IMR-90 (cell line): ENCODE measurements at places on chromosomes 5 and 9. TPM values are rescaled to one million over a fixed set of nuclear protein-coding genes. Genes with fewer than 3 reads are reported as not detected.

DNA sequence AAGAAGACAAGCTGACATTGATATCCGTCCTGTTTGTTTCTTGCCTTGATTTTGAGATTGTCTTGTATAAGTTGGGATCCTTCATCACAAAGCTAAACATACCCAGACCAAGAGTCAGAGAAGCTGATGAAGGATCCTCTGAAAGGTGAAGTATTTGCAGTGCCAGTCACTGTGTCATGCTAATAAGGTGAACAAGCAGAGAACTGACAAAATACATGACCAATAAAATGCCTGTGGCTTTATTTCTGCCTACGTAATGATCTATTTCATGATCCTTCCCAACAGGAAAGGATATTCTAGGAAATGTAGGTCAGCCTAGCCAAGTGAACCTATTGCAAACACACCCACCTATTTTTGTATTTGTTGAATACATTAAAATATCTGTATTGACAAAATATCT lies 351.3 kb upstream of the CDH9 start:
- no peaks in the 10 kb centered on the region for H3K27me3 ChIP-seq
- H3K27ac ChIP-seq = no peak overlapping the region
- no peak for DNase-seq
- H3K4me1 ChIP-seq = no peaks in the 10 kb centered on the region
- H3K4me3 ChIP-seq = no peak overlapping the region

GRCh38 chr9:16553869-16554540 lies 316.5 kb downstream of the BNC2 start:
- no peak overlapping the region for H3K27ac ChIP-seq
- peaks cover 2% of the 10 kb centered on the region for H3K4me1 ChIP-seq
- H3K36me3 ChIP-seq = peaks cover 17% of the 10 kb centered on the region
- no peaks in the 10 kb centered on the region for H3K27me3 ChIP-seq

GRCh38 chr5:144310621-144311020 lies 139.9 kb downstream of the KCTD16 start:
- H3K4me1 ChIP-seq = no peaks in the 10 kb centered on the region
- H3K4me3 ChIP-seq = no peak overlapping the region
- no peaks in the 10 kb centered on the region for H3K36me3 ChIP-seq
- no peak for DNase-seq
- no peak overlapping the region for H3K27ac ChIP-seq

DNA sequence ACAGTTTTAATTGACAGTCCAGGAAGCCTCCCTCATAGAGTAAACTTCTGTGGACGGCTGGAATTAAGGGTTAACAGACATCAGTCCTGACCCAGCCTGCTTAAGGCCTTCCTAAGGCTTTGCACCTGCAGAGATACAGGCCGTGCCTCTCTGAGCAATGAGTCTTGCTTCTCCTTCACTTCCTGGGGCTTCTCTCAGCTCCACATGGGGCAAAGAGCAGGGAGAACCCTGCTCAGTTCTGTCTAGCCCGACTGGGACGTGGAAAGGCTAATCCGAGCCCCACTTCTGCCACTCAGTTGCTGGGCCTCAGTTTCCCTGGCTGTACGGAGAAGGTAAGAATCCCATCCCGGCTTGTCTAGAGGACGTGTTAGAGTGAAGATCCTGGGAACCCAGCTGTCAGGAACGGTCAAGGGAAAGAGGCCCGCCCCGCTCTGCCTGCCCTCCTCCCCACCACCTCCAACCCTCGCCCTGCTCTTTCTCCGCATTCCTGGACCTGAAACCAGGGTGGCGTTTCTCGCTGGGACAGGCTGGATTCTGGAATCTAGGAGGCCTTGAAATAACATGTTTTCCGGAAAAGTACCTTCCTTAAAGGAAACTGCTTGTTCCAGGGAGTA lies 6.5 kb downstream of the SPAAR start:
- H3K4me1 ChIP-seq = peaks cover 2% of the 10 kb centered on the region; the same call in 1 of the 2 replicates
- no peaks in the 10 kb centered on the region for H3K27me3 ChIP-seq
- H3K36me3 ChIP-seq = no peaks in the 10 kb centered on the region

DNA sequence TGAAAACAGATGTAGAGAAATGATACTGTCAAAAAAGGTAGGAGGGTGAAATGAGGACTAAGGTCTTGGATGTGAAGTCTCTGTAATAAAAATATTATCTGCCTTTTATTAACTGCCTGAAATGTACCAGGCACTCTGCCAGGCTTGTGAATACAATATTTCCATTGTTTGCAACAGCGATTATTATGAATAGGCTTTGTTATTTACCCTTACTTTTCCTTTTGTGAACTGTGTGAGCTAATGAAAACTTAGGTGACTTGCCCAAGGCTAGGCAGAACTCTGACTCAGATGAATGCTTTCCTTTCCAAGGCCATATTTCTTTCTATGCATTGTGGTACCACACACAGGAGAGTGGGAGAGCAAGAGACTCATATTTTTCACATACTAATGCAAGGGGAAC lies 204.1 kb downstream of the CDH12 start:
- no peak for DNase-seq
- no peaks in the 10 kb centered on the region for H3K4me1 ChIP-seq
- no peak overlapping the region for H3K27ac ChIP-seq

DNA sequence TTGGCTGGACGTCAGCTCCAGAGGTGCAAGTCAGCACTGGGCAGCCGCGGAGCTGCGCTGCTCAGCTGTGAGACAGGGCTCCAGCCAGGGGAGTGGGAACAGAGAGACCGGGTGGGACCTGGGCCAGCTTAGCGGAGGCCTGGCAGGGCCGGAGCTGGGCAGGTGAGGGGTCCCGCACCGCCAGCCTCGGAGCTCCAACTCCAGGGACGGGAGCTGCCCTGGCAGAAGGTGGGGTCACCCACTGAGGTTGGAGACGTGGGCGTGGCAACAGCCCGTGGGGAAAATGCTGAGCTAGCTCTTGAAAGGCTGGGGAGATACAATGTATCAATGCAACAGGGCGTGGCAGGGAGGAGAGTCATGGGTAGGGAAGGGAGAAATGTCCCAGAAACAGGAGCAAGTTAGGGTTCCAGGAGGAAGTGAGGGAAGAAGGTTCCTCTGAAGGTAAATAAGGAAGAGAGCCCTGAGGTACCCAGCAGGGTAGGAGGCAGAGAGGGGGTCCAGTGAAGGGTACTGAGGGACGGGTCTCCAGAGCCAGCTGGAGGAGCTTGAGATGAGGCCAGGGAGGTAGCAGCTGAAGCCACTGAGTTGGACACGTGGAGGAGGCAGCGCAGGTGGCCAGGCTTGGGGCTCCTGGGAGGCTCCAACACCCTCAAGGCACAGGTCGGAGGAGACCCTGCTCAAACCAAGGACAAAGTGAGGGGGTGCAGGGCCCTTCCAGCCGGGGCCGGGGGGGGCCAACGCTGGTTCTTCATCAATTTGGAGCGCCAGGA lies 736 bp upstream of the NKD2 start:
- DNase-seq = no peak
- H3K27ac ChIP-seq = no peak overlapping the region
- no peaks in the 10 kb centered on the region; the same call in 1 of the 2 replicates for H3K4me1 ChIP-seq
- H3K27me3 ChIP-seq = peaks cover 77% of the 10 kb centered on the region
- no peak overlapping the region for H3K4me3 ChIP-seq
- no peaks in the 10 kb centered on the region for H3K36me3 ChIP-seq

- H3K36me3 ChIP-seq = no peaks in the 10 kb centered on the region
- H3K4me3 ChIP-seq = no peak overlapping the region
- no peak overlapping the region for H3K27ac ChIP-seq
- no peaks in the 10 kb centered on the region for H3K4me1 ChIP-seq
Measured at GRCh38 chr5:178965465-178966055, 24.6 kb downstream of the ZNF454 start.

- H3K4me1 ChIP-seq = no peaks in the 10 kb centered on the region
- no peaks in the 10 kb centered on the region for H3K36me3 ChIP-seq
- no peak overlapping the region for H3K4me3 ChIP-seq
- DNase-seq = peak; percentile 40
- peaks cover 30% of the 10 kb centered on the region for H3K27me3 ChIP-seq
Measured at GRCh38 chr5:153974131-153974812, 64.4 kb downstream of the FAM114A2 start.

DNA sequence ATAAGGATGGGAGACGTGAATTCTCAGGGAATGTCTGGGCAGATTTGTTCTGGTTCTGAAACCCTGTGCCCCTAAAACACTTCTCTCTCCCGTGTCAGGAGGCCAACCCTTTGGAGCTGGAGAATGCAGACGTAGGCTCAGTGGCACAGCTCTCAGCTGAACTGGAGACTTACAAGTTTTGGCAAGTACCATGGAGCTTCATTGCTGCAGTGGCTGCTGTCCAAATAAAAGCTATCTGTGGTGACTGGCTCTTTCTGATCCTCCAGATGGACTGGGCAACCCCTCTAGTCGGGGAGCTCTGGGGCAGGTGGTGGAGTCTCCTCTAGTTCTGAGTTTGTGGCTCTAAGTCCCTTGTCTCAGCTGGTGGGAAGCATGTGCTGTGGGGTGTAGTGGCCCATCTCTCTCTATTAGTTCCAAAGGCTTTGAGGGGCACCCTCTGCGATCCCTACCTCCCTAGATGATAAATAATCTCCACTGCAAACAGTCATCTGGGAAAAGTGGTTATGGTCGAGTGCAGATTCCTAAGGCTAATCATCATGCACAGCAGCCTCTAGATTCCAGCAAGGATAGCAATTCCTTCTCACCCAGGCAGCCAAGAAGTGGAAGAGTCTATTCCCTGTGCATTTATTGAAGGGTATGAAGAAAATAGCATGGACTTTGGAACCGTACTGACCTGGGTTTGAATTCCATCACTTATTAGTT lies 204.2 kb upstream of the KLF4 start:
- no peak overlapping the region for H3K4me3 ChIP-seq
- DNase-seq = peak; percentile 64
- H3K27ac ChIP-seq = no peak overlapping the region
- H3K4me1 ChIP-seq = peaks cover 6% of the 10 kb centered on the region

DNA sequence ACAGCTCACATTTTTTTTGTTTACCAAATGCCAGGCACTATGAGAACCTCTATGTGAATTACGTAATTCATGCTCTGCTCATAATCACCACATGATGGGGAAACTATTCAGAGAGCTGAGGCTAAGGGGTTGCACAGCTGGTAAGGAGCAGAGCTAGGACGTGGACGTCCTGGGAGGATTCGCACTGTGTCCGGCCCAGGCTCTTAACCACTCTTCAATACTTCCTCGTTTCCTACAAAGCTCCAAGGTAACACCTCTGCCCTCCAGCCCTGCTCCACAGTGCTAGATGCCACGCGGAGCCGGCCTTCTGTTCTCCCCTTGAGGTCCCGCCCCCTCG lies 8.7 kb downstream of the PHF19 start:
- H3K27me3 ChIP-seq = no peaks in the 10 kb centered on the region
- H3K4me3 ChIP-seq = peak overlapping the region; percentile 53

GRCh38 chr5:85865296-85865695 lies 752.4 kb upstream of the COX7C start:
- H3K4me1 ChIP-seq = no peaks in the 10 kb centered on the region
- no peak overlapping the region for H3K27ac ChIP-seq
- DNase-seq = no peak
- H3K27me3 ChIP-seq = no peaks in the 10 kb centered on the region

- DNase-seq = no peak
- no peak overlapping the region for H3K27ac ChIP-seq
- no peak overlapping the region for H3K4me3 ChIP-seq
- H3K36me3 ChIP-seq = no peaks in the 10 kb centered on the region
- H3K27me3 ChIP-seq = no peaks in the 10 kb centered on the region
Measured at GRCh38 chr5:105593011-105593760, 2030.6 kb upstream of the NUDT12 start.

- no peak overlapping the region for H3K4me3 ChIP-seq
- no peak overlapping the region for H3K27ac ChIP-seq
- no peaks in the 10 kb centered on the region for H3K4me1 ChIP-seq
- H3K27me3 ChIP-seq = no peaks in the 10 kb centered on the region
- no peak for DNase-seq
Measured at GRCh38 chr5:62608529-62609511, 30.2 kb downstream of the LRRC70 start.

Gene MAN1B1
- total RNA-seq = 25.0 and 28.7 TPM in 2 replicates

Gene RNF183
- total RNA-seq = not detected in 2 replicates

Gene DPM2
- total RNA-seq = 10.8 TPM in 2 replicates

Gene N4BP3
- total RNA-seq = under 0.01 and 0.18 TPM in 2 replicates

Gene FBXW11
- total RNA-seq = 97.1 and 100 TPM in 2 replicates

Gene PFN3
- not detected in 2 replicates for total RNA-seq

Gene CCDC112
- 2.0 and 5.0 TPM in 2 replicates for total RNA-seq

Gene POU4F3
- total RNA-seq = not detected in 2 replicates
